ENCODE measurements at places on chromosomes 16 and 17.

GRCh38 chr17:64412944-64413381 is 22.3 kb upstream of the PECAM1 start:
- DNase-seq = no peak

- no peak for DNase-seq
Observed at GRCh38 chr17:47846716-47847340, 4.1 kb downstream of the SP6 start.

- no peak for DNase-seq
Observed at GRCh38 chr17:48595278-48595999, 1.9 kb upstream of the HOXB5 start.

DNA sequence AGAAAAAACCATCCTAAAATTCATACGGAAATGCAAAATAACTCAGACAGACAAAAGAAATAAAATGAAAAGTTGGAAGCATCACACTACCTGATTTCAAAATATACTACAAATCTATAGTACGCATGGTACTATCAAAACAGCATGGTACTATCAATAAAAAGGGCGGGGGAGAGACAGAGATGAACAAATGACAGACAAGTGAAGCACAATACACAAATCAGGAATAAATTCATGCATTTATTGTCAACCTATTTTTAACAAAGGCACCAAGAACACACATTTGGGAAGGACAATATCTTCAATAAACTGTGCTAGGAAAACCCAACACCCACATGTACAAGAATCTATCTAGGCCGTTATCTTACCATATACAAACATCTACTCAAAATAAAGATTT is 207.4 kb upstream of the WSB1 start:
- no peak for DNase-seq

DNA sequence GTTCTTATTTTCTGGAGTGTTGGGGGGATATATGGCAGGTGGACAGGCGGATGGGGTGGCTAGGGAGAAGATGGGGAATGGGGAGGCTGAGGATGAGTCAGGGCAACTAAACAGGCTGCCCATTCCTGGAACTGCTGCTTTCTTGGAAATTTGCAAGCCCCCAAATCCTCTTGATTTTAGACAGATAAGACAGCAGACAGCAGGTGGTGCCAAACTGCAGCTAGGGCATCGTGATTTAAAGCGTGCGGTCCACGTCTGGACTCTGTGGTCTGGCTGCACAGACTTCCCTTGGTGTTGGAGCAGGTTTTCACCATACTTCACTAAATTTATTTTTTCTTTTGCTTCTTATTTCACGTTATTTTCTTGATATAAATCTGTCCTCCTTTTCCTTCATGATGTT is 10.9 kb upstream of the KRT24 start:
- DNase-seq = no peak

DNA sequence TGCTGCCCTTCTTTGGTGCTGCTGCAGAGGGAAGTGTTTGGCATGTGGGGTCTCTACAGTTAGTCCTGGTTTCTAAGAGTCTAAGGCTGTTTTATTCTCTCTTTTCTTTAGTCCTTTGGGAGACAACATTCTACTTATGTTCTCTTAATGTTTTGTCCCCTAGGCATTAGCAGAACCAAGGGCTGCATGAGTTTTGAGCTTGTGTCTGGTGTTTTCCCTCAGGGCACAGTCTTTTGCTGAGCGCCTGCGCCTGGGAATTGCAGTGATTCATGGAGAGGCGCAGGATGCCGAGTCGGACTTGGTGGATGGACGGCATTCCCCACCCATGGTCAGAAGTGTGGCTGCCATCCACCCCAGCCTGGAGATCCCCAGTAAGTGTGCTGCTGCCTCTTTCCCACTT is 41.1 kb upstream of the SLC5A10 start:
- DNase-seq = no peak

DNA sequence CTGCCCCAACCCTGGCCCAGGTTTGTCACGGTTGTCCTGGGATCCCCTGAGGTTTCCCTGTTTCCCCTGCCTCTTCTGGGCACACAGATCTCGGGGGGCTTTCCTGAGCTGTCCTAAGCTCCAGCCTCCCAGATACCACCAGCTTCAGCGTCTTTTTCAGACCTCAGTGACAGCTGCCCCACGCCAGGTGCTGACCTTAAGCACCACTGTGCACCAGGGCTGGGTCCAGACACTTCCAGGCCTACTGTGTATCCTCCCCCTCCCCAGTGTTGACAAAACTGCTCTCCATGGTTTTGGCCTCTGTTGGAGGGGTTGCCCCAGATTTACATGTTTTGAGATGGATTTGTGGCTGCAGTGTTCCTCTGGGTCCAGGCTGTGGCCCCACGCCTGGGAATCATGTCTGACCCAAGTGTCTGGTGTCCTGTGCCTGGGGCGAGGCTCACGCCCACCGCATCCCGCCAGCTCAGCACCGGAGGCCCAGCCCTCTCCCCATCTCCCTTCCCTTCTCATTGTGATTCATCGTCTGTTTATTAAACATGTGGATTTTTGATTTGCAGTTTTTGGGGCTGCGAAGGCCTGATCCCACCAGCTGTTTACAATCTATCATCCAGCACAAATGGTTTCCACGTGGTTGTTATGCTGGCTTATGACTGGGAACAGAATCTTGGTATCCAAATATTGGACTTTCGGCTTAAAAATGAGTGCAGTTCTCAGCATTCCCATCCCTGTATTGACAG is 82.1 kb downstream of the METRNL start:
- DNase-seq = no peak

- DNase-seq = no peak
Observed at GRCh38 chr16:68643847-68644246, 1.3 kb upstream of the CDH3 start.

DNA sequence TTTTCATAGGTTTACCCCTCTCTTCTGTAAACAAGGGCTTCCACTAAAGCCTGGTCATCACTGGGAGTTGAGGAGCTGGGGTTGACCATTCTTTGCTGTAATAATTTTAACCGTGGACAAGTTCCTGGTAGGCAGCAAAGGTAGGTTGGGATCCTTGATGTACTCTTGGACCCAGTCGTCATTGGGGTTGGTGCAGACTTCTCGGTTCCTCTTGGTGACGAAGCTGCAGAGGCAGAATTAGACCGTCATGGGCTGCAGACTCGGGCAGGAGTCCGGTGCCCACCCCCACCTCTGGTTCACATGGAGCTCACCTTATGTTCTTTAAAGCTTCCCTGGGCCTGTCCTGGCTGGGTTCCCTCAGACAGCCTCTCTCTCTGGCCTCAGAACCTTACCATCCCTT is 3.8 kb downstream of the CCL16 start:
- DNase-seq = no peak

GRCh38 chr17:78794399-78794798 is 12.3 kb upstream of the CYTH1 start:
- no peak for DNase-seq

DNA sequence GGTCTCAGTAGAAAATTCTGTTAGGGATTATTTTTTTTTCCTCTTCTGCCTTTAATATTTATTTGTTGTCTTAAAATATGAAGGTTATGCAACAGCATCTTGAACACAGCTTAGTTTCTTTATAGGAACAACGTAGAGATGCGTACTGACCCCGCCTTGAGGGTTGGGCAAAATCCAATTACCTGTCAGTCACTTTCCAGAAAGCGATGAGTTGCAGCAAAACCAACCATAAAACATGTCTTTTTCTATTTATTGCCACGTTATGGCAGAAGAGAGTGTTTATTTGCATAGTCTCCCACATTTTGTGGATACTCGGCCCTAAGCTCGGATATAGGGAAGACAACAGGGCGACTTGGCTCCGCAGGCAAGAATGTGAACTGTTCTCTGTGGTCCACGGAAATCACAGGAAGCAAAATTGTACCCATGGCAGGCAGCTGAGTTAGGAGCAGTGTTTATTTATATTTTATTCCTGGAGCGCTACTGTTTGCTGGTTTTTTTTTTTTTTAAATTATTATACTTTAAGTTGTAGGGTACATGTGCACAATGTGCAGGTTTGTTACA is 44.3 kb upstream of the CACNG5 start:
- DNase-seq = no peak

- no peak for DNase-seq
Observed at GRCh38 chr17:6545291-6545690, 11.1 kb downstream of the PITPNM3 start.

GRCh38 chr17:4766201-4766600 is 5.5 kb upstream of the TM4SF5 start:
- DNase-seq = no peak

- DNase-seq = no peak
Observed at GRCh38 chr16:29868396-29869009, 5.5 kb upstream of the CDIPT start.

GRCh38 chr16:52832771-52833170 is 219.9 kb downstream of the CHD9NB start:
- no peak for DNase-seq

- DNase-seq = no peak
Observed at GRCh38 chr17:62625184-62625869, 2.1 kb upstream of the MRC2 start.

- no peak for DNase-seq
Observed at GRCh38 chr16:73506568-73507056, 458.7 kb upstream of the ZFHX3 start.

DNA sequence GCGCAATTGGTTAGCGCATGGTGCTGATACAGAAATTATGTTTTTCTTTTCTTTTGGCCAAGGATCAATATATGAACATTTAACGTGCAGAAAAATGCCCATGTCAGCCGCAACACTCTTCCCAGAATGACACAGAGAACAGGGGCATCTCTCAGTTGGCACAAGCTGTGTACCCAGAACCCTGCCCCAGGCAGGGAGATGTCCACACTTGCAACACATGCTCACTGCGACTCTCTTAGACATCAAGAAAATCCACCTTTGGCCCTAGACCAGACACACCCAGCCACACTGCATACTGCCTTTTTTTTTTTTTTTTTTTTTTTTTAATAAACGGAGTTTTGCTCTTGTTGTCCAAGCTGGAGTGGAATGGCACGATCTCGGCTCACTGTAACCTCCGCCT is 17.0 kb downstream of the PITPNA start:
- DNase-seq = no peak

DNA sequence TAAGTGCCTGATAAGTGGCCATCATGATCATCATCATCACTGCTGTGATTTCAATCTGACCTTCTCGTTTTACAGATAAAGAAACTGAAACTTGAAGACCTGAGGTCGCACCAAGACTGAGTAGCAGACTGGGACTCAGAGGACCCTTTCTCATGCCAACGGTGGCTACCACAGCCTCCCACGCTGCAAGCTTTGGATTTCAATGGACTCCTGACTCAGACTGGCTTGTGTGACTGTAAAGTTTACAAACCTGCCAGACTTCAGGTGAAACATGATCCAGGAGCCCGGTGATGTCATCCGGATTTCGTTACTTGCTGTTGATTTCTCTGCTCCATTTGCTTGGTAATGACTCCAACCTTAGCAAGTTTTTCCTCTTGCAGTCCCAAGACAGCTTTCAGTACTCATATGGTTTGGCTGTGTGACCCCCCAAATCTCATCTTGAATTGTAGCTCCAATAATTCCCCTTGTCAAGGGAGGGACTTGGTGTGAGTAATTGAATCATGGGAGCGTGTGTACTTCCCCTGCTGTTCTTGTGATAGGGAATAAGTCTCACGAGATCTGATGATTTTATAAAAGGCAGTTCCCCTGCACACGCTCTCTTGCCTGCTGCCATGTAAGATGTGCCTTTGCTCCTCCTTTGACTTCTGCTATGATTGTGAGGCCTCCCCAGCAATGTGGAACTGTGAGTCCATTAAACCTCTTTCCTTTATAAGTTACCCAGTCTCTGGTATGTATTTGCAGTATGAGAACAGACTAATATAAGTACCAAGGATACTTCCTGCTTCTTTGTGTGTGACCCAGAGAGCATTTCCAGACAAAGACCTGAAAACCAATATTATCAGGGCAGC is 26.7 kb upstream of the IRX6 start:
- DNase-seq = no peak

DNA sequence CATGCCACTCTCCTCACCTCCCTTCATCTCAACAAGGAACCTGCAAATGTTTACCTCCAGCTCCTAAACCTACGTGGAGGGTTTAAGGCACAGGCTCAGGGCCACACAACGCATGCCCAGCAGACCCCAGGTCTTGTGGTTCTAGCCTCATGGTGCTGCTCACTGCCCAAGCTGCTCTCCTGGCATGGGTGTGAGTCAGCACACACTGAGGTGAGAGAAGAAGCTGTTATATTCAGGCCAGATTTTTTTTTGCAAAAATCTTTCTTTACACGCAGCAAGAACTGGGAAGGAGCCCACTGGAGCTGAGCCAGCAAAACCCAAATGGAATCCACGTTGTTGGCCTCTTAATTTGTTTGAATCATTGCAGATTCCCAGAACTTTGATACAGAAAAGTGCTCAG is 5.5 kb upstream of the C16orf96 start:
- DNase-seq = no peak

Measured in MM.1S (cell line).